Caco-2 (cell line): ENCODE measurements at places on chromosomes 5 and 9.

DNA sequence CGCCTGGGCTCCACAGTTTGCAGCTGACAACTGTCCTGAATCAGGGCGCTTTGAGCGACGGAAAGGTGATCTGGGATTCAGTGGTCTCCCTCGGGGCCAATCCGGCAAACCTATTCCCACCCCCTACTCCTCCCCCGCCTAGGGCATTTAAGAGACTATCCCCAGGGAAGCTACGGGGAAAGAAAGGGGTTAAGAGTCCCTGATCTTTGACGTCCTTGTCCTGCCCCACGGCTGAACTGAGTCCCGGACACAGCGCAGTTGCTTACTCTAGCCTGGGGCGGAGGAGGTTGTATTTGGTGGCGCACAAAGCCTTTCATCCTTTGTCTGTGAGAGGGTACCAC is 3.4 kb downstream of the RORB start:
- DNase-seq = no peak
- H3K27me3 ChIP-seq = no peaks in the 10 kb centered on the region
- no peak overlapping the region for H3K27ac ChIP-seq
- H3K4me3 ChIP-seq = no peak overlapping the region
- no peaks in the 10 kb centered on the region for H3K4me1 ChIP-seq
- H3K36me3 ChIP-seq = no peaks in the 10 kb centered on the region

DNA sequence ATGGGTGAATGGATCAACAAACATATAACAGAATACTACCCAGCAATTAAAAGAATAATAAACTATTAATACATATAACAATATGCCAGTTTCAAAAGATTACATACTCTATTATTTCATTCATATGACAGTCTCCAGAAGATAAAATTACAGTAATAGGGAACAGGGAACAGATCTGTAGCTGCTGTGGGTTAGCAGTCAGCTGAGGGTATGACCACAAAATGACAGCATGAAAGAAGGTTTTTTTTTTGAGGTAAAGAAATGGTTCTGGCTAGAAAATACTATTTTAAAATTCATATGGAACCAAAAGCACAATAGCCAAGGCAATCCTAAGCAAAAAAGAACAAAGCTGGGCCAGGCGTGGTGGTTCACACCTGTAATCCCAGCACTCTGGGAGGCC is 73.0 kb upstream of the NR5A1 start:
- no peaks in the 10 kb centered on the region for H3K27me3 ChIP-seq
- DNase-seq = no peak
- no peaks in the 10 kb centered on the region for H3K36me3 ChIP-seq
- H3K27ac ChIP-seq = no peak overlapping the region
- no peak overlapping the region for H3K4me3 ChIP-seq

DNA sequence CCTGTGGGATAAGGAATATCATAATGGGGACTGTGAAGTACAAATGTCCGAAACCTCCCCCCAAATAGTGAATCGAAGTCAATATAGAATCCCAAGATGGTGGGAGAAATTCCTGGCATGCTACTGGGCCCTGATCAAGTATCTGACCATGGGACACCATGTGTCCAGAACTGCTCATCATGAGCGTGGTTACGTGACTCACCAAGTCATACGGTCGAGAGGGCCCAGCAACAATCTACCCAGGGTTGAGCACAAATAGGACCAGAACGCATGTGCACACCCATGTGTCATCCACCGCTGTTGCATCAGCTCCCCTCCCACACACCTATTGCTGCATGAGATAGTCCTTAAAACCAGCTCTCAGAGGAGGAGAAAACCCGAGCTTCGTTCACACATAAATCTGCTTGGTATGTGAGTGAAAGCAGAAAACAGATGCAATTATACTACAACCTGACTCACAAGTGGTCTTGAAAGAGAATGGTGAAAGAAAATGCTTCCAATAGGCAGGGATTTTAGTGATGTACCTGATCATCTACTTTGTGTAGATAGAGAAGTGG is 353.2 kb downstream of the CWC27 start:
- no peak overlapping the region for H3K27ac ChIP-seq
- H3K4me3 ChIP-seq = no peak overlapping the region
- H3K27me3 ChIP-seq = no peaks in the 10 kb centered on the region

- no peak overlapping the region for H3K27ac ChIP-seq
- DNase-seq = no peak
- H3K4me1 ChIP-seq = no peaks in the 10 kb centered on the region
- H3K27me3 ChIP-seq = no peaks in the 10 kb centered on the region; the same call in 1 of the 2 replicates
These were observed 10.7 kb downstream of the OR2V1 start for GRCh38 chr5:181120306-181120705.

GRCh38 chr9:137860361-137860760 is 17.2 kb upstream of the CACNA1B start:
- no peak overlapping the region for H3K4me3 ChIP-seq
- no peaks in the 10 kb centered on the region for H3K36me3 ChIP-seq
- no peak overlapping the region for H3K27ac ChIP-seq
- H3K27me3 ChIP-seq = no peaks in the 10 kb centered on the region
- H3K4me1 ChIP-seq = no peaks in the 10 kb centered on the region

GRCh38 chr5:132430746-132431145 is 59.8 kb downstream of the IRF1 start:
- H3K4me3 ChIP-seq = no peak overlapping the region
- H3K36me3 ChIP-seq = no peaks in the 10 kb centered on the region
- peaks cover 50% of the 10 kb centered on the region for H3K4me1 ChIP-seq
- no peaks in the 10 kb centered on the region for H3K27me3 ChIP-seq

- H3K27me3 ChIP-seq = no peaks in the 10 kb centered on the region
- no peak for DNase-seq
These were observed 36.2 kb upstream of the PTCH1 start for GRCh38 chr9:95552814-95553546.
